ENCODE measurements at places on chromosomes 1 and 21.
A peak's percentile ranks its signal among the peaks of the same experiment; 100 is the strongest.

GRCh38 chr1:222167111-222167510, 380.8 kb downstream of the HHIPL2 start:
- DNase-seq, result no peak

DNA sequence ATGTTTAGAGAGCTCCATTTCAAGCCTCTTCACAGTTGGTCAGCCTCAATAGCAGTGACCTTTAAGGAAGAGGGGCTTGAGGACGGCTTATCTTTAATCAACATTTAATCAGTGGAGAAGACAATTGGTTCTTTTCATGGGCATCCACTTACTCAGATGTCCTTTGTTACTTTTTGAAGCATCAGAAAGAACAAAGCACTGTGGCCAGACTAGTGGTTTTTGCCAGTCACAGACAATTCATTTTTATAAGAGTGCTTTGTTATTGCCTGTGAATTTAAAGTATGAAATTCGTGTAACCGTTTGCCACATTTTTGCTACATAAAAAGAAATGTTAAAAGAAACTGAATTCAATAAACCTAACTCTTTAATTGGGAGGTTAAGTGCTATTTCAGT, 222.8 kb downstream of the TPR start:
- DNase-seq, result no peak

DNA sequence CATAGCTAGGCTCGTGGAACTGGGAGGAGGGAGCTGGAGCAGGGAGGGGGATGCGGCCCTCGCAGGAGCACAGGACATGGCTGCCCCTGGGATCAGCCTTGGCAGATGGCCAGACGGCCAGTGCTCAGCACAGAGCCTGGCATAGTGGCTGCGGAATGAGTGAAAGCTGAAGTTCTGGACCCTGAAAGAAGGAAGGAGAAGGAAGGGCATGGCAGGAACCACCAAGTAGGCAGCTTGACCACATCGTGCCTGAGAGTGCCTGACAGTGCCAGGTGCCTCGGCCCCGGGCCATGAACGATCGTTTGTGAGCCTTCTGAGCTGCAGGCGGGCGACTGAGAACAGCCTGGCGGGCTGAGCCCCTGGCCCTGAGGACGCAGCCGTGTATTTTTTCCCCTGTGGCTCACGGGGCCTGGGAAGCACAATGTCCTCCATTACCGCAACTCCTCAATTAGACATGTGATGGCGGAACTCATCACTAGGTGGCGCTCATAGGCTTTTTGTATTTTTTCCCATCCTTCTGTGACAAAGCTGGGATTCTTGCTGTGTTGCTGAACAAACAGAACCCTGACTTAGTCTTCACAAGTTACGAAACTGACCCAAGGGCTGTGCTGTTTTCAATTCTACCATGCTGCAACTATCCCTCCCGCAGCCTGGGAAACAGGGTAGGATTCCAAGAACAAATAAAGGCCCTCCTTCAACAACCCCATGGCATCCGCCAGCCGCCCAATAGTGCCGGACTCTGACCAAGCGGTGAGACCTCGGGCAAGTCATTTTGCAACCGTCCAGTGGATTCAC, 29.9 kb upstream of the TMEM61 start:
- peak; percentile 9 for DNase-seq

DNA sequence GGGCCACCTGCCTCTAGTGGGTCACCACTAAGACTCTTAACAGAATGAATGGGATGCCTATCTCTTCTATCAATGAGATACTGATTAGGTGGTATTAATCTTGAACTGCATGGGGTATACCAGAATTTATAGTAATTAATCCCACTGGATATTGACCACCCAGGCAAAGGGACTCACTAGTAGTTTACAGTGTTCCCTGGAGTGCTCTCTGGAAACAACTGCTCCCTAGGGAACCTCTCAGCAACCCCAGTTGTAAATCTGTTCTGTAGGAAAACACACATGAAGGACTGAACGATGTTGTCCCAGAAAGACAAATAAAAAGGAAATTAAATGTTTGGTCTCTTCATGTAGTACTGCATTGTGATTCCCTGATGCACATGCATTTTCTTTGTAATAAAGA, 430.5 kb downstream of the HLX start:
- DNase-seq, result no peak

DNA sequence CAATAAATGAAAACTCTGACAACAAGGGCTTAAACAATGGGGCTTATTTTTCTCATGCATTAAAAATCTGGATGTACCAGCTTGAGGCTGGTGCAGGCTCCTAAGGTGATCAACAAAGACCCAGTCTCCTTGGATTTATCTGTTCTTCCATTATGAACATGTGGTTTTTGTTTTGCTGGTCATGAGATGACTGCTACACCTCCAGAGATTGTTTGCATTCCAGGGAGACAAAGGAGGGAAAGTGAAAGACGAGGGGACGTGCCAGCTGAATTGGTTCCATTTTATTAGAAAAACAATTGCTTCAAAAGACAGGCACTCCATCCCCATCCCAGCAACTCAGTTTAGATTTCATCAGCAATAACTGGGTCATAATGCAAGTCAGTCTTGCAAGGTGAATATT, 90.9 kb upstream of the KCNK1 start:
- DNase-seq, result no peak

- DNase-seq, result peak; percentile 30
Measured at GRCh38 chr1:67735806-67736627, 51.0 kb downstream of the GADD45A start.

Data from activated T-helper 1 cell treated with Interleukin-2 at 50 U/mL for 16 hours (primary cell).